Activated T-helper 17 cell treated with anti-CD3 and anti-CD28 coated beads, Interleukin-2, amount 50 U/mL, for 72 hours (primary cell): ENCODE measurements at places on chromosomes 12 and 14. TPM values are rescaled to one million over a fixed set of nuclear protein-coding genes. Genes with fewer than 3 reads are reported as not detected.

Gene RASAL1
- total RNA-seq, result 1.0 TPM

Gene SLC11A2
- 51.8 TPM for total RNA-seq

Gene CIDEB
- 14.9 TPM for total RNA-seq

Gene GPR132
- total RNA-seq, result 49.5 TPM

Gene CCDC177
- total RNA-seq, result not detected

Gene KRT1
- not detected for total RNA-seq

Gene TEX22
- total RNA-seq, result 0.95 TPM
